ENCODE measurements at places on chromosomes 6 and 20.

DNA sequence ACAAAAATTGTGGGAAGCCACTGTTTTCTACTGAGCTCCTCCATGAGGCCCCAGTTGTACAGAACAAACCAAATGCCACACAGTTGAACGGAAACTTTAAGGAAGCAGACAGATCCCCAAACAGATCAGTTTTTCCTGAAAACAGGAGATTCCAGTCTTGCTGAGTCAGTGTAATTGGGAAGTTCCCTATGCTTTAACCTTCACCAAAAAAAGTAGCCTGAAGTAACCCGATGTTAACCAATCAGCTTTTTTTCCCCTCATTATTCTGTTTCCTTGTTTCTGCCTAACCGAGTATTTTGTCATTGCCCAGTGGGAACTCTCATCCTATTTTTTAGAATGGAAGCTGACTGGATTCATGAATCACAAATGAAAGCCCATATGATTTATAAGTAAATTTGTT, 36.7 kb downstream of the MARCKS start:
- DNase-seq, result no peak

DNA sequence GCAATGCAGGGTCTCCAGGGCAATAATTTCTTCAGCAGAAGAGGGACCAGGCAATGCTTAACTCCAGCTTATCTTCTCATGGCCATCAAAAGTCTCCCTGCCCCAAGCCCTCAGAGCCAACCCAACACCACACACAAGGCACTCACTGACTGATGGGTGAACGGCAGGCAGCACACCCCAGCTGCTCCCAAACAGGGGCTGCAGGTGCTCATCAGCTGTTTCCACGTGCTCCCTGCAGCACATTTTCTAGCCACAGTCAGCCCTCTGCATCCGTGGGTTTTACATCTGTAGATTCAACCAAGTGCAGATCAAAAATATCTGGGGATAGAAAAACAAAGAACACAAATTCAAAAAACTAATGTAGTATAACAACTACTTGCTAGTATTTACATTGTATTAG, 4.0 kb upstream of the GABRR1 start:
- DNase-seq, result no peak

GRCh38 chr6:105499931-105500330, 97.0 kb upstream of the PREP start:
- DNase-seq, result no peak

GRCh38 chr20:48823960-48824498, 3.8 kb downstream of the PREX1 start:
- DNase-seq, result no peak

- no peak for DNase-seq
These were observed 29.5 kb downstream of the GHRH start for GRCh38 chr20:37231947-37232630.

DNA sequence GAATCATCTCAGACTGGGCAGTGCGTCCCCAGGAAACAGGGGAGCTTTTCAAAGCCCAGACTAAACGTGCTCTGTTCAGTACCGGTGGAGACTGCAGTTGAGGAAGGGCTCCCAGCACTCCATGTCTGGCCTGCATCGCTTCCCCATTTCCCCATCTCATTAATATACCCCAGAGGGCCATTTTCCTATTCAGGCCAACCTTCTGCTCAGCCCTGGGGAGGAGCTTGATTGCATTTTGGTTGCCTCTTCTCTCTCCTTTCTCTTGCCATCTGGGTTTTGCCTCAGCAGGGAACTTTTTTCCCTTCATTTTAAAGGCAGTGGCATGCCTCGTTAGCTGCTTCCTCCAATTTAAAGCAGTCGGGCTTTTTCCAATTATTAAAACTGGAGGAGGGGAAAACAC, 394.3 kb upstream of the SOX4 start:
- no peak for DNase-seq

- DNase-seq, result no peak
These were observed 54.2 kb upstream of the MLIP start for GRCh38 chr6:54057058-54057457.

- DNase-seq, result no peak
These were observed 6.8 kb downstream of the MDFI start for GRCh38 chr6:41645007-41645618.

DNA sequence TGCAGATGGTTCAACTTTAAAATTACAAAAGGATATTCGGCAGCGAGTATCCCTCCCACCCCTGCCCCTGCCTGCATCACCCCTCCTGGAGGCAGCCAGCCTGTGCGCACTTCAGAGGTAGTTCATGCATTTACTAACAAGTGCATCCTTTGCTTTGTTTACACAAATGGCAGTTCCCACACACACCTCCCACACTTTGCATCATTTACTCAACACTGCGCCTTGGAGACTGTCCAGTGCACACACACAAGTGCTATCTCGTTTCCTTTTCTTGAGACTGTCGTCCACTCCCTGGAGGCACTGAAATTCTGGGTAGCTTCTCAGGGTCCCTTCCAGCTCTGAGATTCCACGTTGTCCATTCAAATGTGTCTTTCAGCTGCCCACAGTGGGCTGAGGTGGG, 53.1 kb upstream of the VSX1 start:
- no peak for DNase-seq

- DNase-seq, result no peak
These were observed 628 bp downstream of the RBM24 start for GRCh38 chr6:17281497-17282481.

Measured in stimulated activated CD4-positive, alpha-beta T cell treated with anti-CD3 and anti-CD28 coated beads, Interleukin-1b, Interleukin-23, amount 100 ng/mL, for 1 hour (primary cell).